Parietal lobe (tissue), 2 donors: ENCODE measurements at places on chromosomes 12 and 14. TPM values are rescaled to one million over a fixed set of nuclear protein-coding genes. Genes with fewer than 3 reads are reported as not detected.

C14orf132 gene
- 66.4 TPM for total RNA-seq

HPD gene
- total RNA-seq, result not detected

GNB3 gene
- 5.9 TPM for total RNA-seq

KRT75 gene
- not detected for total RNA-seq

SDR9C7 gene
- total RNA-seq, result 0.31 TPM

PGF gene
- total RNA-seq, result 0.94 TPM

DAO gene
- not detected for total RNA-seq

C1QL4 gene
- not detected for total RNA-seq

OTOGL gene
- 0.31 TPM for total RNA-seq

TEX52 gene
- total RNA-seq, result not detected

FIGNL2 gene
- total RNA-seq, result 0.63 TPM

PTPN21 gene
- total RNA-seq, result 12.8 TPM

MGAT4C gene
- total RNA-seq, result 77.3 TPM

SERPINA3 gene
- 1.3 TPM for total RNA-seq

IL22 gene
- not detected for total RNA-seq

CDH24 gene
- 22.5 TPM for total RNA-seq

PLEKHD1 gene
- 0.31 TPM for total RNA-seq

TRAF3 gene
- 25.7 TPM for total RNA-seq

RHOJ gene
- 7.2 TPM for total RNA-seq

TTC9 gene
- 26.9 TPM for total RNA-seq

B4GALNT1 gene
- 103 TPM for total RNA-seq

TMEM30B gene
- total RNA-seq, result under 0.01 TPM

LGALS3 gene
- total RNA-seq, result 6.3 TPM

PAPLN gene
- total RNA-seq, result 0.63 TPM

ESPL1 gene
- 2.8 TPM for total RNA-seq

FOXN4 gene
- 0.94 TPM for total RNA-seq

CLEC4E gene
- not detected for total RNA-seq

GARIN6 gene
- not detected for total RNA-seq

PTPRB gene
- total RNA-seq, result 13.8 TPM

CABP1 gene
- total RNA-seq, result 6.3 TPM

IGF1 gene
- 4.4 TPM for total RNA-seq

LIN7A gene
- 37.9 TPM for total RNA-seq

PZP gene
- not detected for total RNA-seq

SLC4A8 gene
- 66.7 TPM for total RNA-seq
